Astrocyte of the hippocampus (primary cell): ENCODE measurements at places on chromosomes 5 and 9.

- no peak for DNase-seq
These were observed 10.9 kb downstream of the CEP72 start for GRCh38 chr5:622946-623522.

DNA sequence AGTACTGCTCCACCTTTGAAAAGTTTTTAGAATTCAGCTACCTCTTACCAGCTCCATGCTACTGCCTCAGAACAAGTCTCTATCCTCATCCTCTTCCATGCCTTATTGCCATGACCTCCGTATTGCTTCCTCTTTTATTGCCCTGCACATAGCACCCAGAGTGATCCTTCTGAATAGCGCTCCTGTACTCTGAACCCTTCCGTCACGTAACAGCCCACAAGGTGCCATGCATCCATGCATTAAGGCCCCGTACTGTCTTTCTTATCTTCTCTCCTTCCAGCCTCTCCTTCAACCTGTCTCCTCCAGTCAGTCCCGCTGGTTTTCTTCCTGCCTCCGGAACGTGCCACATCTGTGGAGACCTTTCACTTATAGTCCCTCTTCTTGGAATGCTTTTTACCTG lies 273.3 kb upstream of the SEMA6A start:
- no peak for DNase-seq

- DNase-seq, result no peak
These were observed 50.5 kb downstream of the HSD17B3 start for GRCh38 chr9:96251451-96251850.

- peak; percentile 97 for DNase-seq
These were observed 255.2 kb upstream of the TNC start for GRCh38 chr9:115373000-115373709.

GRCh38 chr9:88291856-88292255 lies 96.4 kb upstream of the SPIN1 start:
- DNase-seq, result no peak

DNA sequence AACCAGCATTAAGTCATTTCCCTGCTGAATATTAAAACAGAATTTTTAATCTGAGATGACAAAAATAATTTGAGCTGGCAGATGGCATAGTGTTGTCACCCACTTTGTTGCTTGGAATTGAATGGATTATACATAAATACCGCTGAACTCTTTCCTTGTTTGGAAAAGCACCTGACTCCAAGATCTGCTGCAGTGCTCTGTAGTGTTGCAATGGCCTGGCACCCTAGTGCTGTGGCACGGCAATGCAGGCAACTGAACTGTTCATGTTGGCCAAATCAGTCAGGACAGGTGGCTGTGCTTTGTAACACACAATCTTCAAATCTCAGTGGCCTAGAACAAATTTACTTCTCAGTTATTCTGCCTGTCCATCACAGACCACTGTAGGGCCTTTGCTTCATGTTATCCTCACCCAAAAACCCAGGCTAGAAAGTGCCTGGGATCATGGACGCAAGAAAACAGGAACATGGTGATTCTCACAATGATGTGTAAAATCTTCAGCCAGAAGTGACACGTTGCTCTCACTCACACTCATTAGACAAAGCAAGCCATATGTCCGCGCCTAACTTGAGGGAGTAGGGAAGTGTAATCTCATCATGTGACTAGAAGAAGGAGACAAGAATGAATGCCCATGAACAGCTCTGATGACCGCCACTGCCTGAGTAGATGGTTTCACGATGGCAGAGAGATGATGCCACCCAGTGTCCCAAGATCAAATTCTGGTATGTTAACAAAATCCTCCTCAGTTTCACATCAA lies 191.9 kb upstream of the PUM3 start:
- no peak for DNase-seq

- no peak for DNase-seq
These were observed 5.4 kb downstream of the FCN1 start for GRCh38 chr9:134912126-134912840.

GRCh38 chr9:95134457-95134881 lies 183.0 kb downstream of the FANCC start:
- DNase-seq, result no peak

DNA sequence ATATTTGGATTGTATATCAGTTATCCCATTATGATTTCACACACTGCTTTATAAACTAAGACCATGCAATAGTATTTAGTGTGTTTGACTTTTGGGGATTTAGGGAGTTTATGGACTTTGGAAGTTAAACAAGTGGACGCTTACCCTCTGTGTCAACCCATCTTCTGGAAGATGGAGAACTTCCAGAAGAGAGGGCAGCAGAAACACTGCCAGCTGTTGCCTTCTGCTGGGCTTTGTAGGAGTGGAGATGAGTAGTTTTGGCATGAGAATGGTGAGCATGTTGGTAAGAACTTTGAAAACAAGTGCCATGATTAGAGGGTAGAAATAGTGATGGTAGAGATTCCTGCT lies 2.2 kb downstream of the DNAJC25 start:
- no peak for DNase-seq

DNA sequence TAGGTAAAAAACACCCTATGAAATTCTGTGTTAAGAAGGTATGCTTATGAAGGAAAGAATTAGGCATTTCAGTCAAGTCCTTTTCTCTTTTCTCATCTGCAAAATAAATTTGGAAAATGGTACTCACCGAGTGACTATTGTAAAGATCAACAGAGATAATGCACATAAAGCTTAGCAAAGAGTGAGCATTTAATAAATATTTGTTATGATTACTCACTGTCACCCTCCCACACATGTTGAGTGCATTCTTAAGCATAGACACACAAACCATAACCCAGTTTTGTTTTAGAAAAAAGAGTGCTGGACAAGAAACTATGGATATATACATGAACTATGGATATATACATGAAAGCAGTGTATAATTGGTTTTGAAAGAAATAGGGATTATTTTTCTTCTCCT lies 54.7 kb upstream of the PRLR start:
- no peak for DNase-seq

GRCh38 chr9:34576597-34577399 lies 12.7 kb downstream of the CNTFR start:
- DNase-seq, result peak; percentile 50

- DNase-seq, result no peak
These were observed 10.9 kb downstream of the IGIP start for GRCh38 chr5:140136624-140137023.

DNA sequence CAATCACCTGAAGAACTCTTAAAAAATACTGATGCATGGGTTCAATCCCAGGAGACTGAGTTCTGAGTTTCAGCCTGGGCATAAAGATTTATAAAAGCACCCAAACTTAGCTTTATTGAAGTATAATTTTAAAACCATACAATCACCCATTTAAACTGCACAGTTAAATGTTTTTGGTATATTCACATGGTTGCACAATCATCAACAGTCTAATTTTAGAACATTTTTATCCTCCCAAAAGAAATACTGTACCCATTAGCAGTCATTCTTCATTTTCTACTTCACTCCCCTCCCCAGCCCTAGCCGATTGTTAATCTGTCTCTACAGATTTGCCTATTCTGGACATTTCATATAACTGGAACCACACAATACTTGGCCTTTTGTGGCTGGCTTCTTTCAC lies 141.7 kb downstream of the ARSB start:
- DNase-seq, result no peak

GRCh38 chr5:2454876-2455275 lies 296.6 kb downstream of the IRX2 start:
- no peak for DNase-seq

DNA sequence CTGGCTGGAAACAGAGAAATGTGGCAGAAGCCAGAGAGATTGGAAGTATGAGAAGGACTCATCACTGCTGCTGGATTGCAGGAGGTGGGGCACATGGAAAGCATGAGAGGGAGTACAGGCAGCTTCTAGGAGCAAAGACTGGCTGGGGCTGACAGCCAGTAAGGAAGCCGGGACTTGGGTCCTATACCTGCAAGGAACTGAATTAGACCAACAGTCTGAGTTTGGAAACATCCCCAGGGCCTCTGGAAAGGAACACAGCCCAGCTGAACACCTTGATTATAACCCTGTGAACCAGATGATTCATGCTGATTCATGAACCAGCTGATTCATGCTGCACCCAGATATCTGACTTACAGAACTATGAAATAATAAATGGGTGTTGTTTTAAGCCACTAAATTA lies 93.4 kb downstream of the OSTF1 start:
- DNase-seq, result peak; percentile 27

GRCh38 chr5:92519811-92520632 lies 1061.0 kb downstream of the NR2F1-AS1 start:
- no peak for DNase-seq

DNA sequence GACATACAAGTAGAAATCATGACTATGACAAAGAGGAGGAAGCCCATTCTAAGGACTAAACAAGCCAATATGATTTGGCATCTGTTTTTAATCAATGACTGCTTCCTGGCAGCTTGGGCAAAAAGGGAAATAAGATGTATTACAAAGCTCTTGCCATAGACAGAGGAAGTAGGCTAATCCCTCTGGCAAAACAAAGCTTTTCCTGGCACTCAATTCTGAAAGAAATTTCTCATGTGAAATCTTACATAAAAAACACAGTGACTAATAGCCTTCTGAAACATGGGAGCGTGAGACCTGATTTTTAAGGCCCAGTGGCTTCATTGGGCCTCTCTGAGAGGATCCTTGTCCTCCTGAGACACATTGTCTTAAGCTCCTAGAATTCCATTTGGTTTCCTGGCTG lies 93.6 kb downstream of the COL23A1 start:
- DNase-seq, result no peak

DNA sequence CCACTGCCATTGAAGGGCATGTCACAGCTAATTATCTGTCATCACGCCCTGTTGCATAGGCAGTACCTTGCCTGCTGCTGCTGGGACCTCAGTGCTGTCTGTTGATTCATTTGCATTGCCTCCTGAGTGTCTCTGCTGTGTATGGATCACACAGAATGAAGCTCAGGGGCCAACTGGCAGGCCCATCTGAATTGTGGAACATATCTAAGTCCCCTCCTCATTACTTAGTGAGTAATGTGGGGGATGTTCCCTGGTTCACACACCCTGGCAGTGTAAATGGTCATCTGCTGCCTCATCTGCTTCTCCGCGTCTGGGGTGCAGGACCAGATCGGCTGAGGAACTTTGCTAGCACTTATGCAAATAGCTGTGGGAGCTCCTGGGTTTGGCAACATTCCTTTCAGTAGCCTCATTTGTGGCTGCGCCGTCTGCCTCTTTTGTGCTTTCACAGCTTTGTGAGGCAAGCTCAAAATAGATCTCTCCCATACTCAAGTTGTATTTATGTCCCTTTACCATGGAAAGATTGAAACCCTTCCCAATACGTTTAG lies 25.4 kb downstream of the TYRP1 start:
- DNase-seq, result peak; percentile 93

- no peak for DNase-seq
These were observed 542.1 kb downstream of the BNC2 start for GRCh38 chr9:16328349-16328748.

DNA sequence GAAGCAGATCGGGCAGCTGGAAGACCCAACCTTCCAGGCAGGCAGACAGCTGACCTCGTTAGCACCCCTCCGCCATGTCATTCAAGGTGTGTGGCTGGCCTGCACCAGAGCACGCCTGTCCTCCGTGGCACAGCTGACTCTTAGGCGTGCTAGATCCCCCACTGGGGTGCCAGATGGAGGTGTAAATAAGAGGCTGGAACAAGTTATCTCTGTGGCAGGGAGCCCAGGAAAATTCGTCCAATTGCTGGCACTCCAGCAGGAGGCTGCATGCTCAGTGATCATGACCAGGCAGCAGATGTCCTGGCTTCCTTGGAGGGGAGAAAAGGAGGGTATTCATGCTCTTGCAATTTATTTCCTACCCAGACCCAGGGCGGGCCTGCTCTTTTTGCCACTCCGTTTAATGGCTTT lies 7.8 kb upstream of the ALDOB start:
- DNase-seq, result no peak

DNA sequence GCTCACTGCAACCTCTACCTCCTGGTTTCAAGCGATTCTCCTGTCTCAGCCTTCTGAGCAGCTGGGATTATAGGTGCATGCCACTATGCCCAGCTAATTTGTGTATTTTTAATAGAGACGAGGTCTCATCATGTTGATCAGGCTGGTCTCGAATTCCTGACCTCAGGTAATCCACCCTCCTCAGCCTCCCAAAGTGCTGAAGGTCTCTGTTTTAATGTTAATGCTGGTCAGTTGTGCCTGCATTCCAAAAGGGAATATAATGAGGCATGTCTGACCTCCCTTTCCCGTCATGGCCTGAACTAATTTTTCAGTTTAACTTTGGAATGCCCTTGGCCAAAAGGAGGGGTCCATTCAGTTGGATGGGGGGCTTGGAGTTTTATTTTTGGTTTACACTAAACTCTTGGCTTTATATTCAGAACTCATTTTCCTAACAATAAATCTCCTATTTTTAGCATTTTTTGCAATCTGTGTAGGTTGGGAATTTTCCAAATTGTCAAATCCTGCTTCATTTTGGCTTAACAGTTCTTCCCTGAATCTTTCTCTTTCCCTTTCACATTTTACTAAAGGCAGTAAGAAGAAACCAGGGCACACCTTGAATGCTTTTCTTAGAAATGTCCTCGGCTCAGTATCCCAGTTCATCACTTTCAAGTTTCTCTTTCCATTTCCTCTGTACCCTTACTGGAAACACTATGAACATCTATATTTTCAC lies 1175.5 kb downstream of the MAT2B start:
- DNase-seq, result no peak

- peak; percentile 97 for DNase-seq
These were observed 210.2 kb upstream of the ACTBL2 start for GRCh38 chr5:57692582-57693487.

GRCh38 chr9:22446589-22446949 lies at the start of gene DMRTA1:
TSS of gene DMRTA1 (plus strand) at chr9:22446824. CDS start at chr9:22447066, 242 bp downstream.
- peak; percentile 90 for DNase-seq

- DNase-seq, result peak; percentile 31
These were observed 25.3 kb downstream of the STXBP1 start for GRCh38 chr9:127637322-127637847.

DNA sequence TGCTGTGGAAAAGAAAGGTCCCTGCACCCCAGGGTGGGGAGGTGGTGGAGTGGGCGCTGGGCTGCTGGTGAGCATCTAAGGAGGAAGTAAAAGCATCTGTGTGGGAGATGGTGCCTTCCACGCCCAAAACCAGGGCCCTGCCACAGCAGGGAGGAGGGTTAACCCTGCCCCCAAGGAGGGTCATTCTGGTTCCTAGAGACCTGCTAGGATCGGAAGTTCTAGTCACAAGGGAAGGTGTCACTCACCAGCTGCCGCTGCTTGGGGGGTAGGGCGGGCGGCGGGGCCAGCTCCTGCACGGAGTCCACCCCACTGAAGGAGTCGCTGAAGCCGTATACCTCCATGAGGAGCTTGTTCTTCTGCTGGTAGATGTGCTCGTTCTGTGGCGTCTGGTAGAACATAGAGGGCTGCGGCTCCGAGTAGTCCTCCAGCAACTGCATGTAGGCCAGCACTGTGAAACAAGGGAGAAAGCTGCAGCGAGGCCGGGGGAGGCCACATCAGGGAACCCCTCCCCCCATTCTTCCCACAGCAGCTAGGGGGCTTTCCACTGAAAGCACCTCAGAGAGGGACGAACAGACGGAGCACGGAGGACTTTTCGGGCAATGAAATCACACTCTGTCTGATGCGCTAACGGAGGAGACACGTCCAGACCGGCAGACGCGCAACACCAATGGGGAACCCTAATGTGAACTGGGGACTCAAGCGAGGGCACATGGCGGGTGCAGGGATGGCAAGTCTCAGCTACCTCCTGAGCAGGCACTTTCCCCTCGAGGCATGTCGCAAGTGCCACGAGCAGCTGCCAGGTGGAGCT lies 76.4 kb downstream of the PRRT1B start:
- no peak for DNase-seq

GRCh38 chr5:31707329-31707728 lies 68.4 kb downstream of the PDZD2 start:
- no peak for DNase-seq

GRCh38 chr9:16191691-16192402 lies 639.0 kb downstream of the CCDC171 start:
- peak; percentile 95 for DNase-seq

GRCh38 chr9:74044844-74045243 lies 452.3 kb upstream of the RORB start:
- DNase-seq, result no peak
